Cardiac muscle cell (in vitro differentiated cells and primary cell): ENCODE measurements at places on chromosomes 13 and 19. TPM values are rescaled to one million over a fixed set of nuclear protein-coding genes. Genes with fewer than 3 reads are reported as not detected.

LGALS7 gene
- not detected in 2 replicates for total RNA-seq

GRCh38 chr13:36531746-36532486 lies 99.6 kb downstream of the CCNA1 start:
- no peak for DNase-seq

ABCC4 gene
- total RNA-seq: 2.0 and 5.0 TPM in 2 replicates

DNA sequence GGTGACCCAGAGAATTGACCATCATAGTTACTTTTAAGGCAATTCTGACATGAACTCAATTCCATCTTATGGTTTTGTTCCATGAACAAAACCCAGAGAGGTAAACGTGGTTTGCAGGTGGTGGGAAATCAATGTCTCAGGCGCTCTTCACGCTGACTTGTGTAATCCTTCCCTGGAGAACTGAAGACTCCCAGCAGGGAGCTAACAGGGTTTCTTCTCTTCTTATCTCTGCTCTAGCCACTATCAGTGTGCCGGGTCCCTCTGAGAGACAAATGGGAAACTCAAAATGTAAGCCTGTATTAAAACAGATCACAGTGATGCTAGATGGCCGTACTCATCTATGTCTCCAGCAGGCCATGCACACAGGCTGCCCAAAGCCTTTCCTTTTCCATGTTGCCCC lies 57.6 kb upstream of the ARGLU1 start:
- DNase-seq: no peak

- DNase-seq: peak; percentile 36
Measured at GRCh38 chr19:43634872-43635560, 4.6 kb downstream of the CADM4 start.

DNA sequence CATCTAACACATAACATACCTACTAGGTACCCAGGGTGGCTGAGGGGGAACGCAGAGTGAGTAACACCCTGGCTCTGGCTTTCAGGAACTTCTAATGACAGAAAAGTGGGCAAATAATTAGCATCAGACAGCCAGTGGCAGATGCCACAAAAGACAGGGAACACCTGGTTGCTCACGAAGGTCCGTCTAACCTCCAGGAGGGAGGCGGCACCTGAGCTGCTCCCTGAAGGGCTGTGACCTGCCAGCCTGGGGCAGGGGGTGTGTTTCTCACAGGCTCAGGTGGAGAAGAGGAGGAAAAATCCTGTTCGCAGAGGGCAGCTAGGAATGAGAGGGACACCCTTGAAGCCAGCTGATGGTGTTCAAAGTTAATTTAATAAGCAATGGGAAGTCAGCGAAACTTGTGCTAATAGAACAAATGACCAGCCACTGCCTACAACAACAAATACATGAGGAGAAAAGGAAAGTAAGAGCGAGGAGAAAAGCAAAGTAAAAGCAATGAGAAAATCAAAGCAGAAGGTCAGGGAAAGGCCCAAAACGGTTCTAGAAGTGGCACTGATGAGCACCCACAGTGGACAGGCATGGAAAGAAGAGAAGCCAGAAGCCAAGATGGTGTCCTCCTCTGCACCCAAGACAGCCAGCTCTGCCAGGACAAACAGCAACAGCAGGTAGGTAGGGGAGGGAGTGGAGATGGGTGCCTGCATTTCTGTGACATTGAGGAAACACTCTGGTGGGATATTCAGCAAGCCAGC lies 87.3 kb downstream of the STK24 start:
- no peak for DNase-seq

GRCh38 chr19:39381910-39382611 lies 8.8 kb downstream of the PAF1 start:
- no peak for DNase-seq

SOX1 gene
- not detected in 2 replicates for total RNA-seq

DNA sequence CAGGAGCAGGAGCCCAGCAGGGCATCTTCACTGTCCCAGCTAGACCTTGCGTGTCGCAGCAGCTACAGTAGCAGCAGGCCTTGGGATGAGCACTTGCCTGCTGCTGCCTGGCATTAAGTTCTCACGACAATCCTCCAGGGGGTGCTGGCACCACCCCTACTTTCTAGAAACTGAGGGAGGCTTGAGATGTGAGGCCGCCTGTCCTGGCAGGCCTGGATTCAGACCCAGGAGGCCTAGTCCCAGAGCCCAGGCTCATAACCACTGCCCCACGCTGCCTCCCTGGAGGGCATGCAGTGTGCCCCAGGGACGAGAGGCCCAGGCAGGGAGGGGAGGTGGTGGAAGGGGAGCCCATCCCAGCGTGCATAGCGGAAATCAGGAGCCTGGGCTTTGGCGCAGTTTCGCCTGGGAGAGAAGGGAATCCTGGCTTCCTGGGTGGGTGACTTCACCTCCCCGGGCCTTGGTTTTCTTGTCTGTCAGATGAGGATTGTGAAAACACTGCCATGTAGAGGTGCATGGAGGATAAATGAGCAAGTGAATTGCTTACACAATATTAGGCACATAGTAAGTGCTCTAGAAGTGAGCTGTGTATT lies 26.1 kb downstream of the PPP5C start:
- no peak for DNase-seq

GRCh38 chr19:13001502-13002165 lies 6.4 kb downstream of the NFIX start:
- no peak for DNase-seq

XAB2 gene
- 62.0 and 81.5 TPM in 2 replicates for total RNA-seq

CBLC gene
- total RNA-seq: not detected in 2 replicates

DNA sequence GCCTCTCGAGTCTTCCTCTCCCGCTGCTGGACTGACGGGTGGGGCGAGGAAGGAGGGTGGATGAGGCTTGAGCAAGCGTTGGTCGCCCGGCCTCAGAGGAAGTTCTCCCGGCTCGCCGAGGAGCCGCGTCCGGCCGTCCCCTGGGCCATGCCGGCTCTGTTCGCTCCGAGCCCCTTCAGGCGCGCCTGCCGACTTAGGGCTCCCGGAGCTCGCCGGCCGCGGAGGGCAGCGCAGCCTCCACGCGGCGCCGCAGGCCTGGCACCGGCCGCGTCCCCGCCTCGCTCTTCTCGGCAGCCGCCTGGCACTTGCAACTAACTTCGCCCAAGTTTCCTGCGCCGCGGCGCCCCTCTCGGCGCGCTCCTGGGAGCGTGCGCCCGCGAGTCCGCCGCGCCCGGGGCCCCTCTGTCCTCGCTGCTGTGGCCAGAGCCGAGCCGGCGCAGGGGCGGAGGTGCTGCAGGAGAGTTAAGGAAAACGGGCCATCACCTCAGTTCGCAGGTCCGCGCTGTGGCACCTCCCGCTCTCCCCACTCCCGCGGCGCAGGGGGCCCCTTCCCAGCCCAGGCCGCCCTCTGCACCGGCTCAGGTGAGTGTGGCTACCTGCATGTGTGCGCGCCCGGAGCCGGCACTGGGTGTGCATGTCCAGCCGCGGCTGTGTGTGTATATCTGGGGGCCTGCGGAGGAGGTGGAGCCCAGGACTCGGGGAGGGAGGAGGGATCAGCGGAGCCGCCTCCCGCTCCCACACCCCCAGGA lies 641 bp upstream of the SOX21 start:
- DNase-seq: peak; percentile 79

- DNase-seq: peak; percentile 79
Measured at GRCh38 chr19:53927739-53928138, 18.7 kb downstream of the CACNG7 start.

ZNF578 gene
- total RNA-seq: 3.4 and 3.8 TPM in 2 replicates

DNA sequence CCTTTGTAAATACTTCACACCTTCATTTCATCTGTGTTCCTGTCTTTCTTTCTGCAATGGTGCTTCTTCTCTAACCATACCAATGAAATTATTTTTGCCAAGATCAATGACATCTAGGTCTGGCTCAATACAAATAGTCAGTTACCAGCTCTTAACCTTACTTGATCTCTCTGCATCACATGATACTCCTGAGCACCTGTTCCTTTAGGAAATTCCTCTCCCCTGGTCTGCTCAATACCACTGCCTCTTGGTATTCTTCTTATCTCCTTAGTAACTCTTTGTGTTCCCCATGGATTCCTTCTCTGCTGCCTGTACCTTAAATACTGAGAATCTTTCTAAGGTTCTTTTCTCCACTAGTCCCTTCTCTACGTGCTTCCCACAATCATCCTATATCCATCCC lies 25.9 kb downstream of the SOHLH2 start:
- no peak for DNase-seq

GRCh38 chr19:1568320-1569019 lies at the start of gene MEX3D:
Gene MEX3D (minus strand): TSS chr19:1568325. CDS start chr19:1568058, 267 bp downstream.
- DNase-seq: peak; percentile 89

SH2D3A gene
- 0.39 and 1.6 TPM in 2 replicates for total RNA-seq

- DNase-seq: no peak
Measured at GRCh38 chr13:26589754-26590153, 32.3 kb downstream of the WASF3 start.

TICAM1 gene
- 0.21 and 1.5 TPM in 2 replicates for total RNA-seq

DNA sequence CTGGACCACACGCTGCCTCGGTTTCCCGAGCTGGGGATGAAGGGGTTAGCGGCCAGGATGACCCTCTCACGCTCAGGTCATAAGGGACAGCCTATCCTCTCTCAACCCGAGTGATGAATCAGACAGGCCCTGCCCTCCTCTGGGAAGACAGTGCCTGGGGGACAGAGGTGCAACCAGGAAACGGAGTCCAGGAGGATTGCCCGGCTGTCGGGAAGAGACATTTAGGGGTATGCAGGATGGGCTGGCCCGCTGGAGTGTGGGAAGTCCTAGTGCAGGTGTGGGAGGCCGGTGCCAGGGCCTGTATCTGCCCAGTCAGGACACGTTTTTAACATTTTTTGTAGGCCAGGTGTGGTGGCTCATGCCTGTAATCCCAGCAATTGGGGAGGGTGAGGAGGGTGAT lies 8.3 kb downstream of the LSM7 start:
- no peak for DNase-seq

DNA sequence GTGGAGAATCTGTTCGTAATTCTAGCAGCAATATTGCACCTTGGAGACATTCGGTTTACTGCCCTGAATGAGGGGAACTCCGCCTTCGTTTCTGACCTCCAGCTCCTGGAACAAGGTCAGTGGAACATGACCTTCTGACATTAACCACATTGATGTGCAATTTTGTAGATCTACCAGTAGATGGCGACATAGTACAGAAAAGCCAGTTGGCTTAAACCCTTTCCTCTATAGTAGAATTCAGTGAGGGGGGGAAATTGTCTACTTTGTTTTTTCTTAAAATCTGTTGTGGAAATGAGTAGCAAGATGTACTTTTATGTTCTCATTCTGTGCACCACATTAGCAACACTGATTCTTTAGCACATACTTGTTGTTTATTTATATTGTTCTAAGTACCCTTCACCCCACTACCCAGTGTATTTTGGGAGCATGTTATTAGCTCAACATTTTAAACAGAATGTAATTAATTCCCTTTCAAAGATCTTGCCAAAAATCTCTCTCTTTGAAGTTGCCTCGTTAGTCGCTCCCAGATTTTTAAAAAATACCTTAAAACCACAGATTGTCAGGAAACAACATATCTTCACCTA lies 332.2 kb downstream of the MYO16 start:
- peak; percentile 70 for DNase-seq

GRCh38 chr13:32622827-32623226 lies 36.6 kb downstream of the PDS5B start:
- DNase-seq: no peak

DNA sequence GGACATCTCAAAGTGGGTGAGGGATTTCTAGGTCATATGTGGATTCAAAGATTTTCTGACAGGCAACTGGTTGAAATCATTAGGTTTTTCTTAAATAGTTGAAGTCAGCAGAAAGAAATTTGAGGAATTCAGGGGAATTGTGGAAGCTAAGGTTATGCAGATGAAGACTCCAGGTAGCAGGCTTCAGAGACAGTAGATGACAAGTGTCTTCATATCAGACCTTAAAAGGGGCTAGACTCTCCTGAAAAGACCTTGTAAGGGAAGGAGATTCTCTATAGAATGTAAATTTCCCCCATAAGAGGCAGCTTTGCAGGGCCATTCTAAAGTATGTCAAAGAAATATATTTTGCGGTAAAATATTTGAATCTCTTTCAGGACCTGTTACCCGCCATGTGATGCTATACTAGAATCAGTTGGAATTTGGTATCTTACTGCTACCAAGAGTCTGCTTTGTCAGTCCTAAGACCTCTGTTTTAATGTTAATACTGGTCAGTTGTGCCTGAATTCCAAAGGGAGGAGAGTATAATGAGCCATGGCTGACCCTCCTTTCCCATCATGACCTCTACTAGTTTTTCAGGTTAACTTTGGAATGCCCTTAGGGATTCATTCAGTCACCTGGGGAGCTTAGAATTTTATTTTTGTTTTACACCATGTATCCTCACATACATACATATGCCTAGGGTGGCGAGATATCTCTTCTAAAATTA lies 1115.5 kb upstream of the SLC10A2 start:
- no peak for DNase-seq

GRCh38 chr13:22128441-22129408 lies 457.9 kb downstream of the FGF9 start:
- DNase-seq: no peak

- DNase-seq: no peak
Measured at GRCh38 chr13:101554420-101555125, 102.1 kb downstream of the ITGBL1 start.

ZNF175 gene
- total RNA-seq: 4.4 and 7.0 TPM in 2 replicates

DNA sequence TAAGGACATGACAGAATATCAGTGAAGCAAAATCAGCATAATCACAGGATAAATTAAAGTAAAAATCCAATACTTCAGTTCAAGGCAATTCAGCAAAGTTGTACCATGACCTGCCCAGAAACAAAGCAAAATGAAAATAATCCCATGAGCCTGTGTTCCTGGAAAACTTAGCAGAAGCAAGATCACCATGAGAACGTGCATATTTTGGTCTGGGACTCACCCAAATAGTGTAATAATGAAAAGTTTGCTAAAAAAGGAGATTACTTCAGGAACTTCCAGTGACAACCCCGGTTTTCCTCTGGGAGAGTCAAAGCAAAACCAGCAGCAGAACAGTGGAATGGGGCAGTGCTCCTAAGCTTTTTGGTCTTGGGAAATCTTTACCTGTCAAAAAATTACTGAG lies 14.9 kb upstream of the RPL21 start:
- no peak for DNase-seq

DNA sequence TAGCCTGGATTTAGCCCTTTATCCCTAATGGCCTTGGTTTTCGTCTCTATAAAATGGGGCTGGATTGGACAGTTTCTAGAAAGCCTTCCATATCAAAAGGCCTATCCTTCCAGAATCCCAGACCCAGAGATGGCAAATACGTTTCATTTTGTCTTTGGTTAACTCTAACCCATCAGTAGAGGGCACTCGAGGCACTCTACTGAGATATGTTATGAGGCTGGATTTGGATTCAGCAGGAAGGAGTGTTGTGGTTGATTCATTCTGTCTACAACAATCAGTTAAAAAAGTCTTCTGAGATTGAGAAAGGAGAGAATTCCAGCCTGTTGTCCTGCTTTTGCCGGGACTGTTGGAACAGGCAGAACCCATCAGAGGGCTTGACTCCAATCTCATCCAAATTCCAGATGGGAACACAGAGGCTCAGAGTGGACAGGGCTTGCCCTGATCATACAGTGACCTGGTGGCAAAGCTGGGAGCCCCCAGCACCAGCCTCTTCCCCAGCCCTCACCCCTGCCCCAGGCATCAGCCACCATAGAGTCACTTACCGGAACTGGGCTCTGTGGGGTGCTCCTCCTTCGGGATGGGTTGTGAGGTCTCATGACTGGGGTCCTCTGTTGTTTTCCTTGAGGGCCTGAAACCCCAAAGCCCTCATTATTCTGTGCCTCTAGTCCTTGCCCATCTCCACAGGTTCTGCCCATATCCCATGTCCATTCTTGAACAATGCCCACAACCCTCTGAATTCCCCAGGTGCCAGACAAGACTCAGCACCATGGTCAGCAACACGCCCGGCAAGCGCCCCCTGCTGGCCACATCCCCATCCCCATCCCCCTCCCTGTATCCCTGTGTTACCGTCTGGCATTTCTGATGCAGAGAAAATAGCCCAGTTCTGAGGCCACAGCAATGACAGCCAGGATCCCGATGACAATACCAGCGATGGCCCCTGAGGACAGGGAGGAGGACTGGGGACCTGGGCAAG lies 12.3 kb upstream of the ZNF180 start:
- DNase-seq: peak; percentile 58

SHISA7 gene
- total RNA-seq: not detected in 2 replicates
